ENCODE measurements at places on chromosomes 13 and 19. TPM values are rescaled to one million over a fixed set of nuclear protein-coding genes. Genes with fewer than 3 reads are reported as not detected.
A peak's percentile ranks its signal among the peaks of the same experiment; 100 is the strongest.

DNA sequence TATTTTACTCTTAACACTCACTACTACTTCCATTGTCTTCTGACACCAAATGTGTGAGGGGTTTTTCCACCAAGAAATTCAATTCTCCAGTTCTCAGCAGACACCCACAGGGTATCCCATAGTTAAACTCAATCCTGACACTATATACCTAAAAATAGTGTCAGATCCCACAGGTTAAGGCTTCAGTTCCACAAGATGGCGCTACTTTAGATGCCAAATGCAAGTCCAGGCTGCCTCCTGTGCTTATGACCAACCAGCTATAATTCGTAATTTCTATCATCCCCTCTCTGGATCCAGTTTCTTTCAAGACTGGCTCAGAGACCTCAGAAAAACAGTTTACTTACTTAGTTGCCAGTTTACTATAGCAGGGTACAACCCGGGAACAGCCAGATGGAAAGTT is 1146.2 kb upstream of the SPRY2 start:
- DNase-seq = no peak

DNA sequence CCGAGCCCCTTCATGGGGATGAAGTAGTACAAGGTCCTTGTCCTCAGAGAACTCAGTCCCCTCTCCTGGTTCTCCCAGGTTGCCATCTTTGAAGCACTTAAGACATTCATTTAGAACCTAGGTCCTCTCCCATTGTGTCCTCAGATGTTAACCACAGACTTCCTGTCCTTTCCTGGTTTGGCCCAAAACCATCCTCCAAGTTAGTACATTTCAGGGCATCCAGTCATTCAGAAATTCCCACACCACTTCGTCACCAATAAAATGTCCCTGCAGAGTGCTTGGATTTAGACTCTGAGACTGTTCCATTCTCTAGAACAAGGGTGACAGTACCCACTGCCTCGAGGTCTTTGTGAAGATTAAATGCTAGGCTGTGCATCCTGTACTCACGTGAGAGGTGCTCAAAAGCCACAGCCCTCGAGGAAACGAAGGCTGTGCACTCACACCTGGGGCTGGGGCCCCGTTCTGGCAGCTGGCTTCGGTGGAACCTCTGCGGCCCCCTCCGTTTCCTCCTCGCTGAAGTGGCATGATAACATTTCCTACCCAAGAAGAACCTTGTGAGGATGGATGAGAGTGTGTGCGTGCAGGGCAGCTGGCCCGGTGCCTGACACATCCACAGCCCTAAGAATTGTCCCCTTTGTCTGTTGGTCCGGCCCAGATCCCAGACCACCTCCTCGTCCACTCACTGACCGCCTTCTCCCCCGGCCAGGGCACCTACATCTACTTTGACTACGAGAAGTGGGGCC is 4.7 kb downstream of the LENG1 start:
- DNase-seq = no peak

DNA sequence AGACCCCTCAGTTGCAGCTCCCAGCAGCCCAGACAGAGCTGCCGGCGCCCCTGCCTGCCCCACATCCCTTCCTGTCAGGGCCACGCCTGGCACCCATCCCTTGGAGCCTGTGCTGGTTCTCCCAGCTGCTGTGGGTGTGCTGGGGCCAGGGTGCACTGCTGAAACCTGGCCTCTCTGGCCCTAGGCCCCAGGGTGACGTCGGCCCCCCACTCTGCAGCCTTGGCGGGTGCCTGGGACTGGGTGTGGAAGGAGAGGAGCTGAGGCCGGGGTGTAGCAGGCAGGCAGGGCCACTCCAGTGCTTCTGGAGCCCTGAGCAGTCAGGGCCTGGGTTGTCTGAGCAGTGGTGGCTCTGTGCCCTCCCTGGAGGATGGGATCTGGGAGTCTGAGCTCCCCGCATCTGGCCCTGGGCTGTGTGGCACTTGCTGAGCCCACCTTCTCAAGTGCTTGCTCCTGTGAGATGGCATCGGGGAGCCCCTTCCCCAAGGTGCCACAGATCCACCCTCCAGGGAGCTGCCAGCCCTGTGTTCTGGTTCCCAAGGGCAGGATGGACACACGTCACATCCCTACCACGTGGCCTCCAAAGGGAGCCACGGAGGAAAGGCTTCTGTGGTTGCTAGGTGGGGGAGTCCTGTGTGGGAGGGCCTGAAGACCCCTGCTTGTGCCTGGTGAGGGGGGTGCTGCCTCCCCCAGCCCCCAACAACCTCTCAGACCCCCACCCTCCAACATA is 5.2 kb downstream of the PLEKHJ1 start:
- no peak for DNase-seq

DNA sequence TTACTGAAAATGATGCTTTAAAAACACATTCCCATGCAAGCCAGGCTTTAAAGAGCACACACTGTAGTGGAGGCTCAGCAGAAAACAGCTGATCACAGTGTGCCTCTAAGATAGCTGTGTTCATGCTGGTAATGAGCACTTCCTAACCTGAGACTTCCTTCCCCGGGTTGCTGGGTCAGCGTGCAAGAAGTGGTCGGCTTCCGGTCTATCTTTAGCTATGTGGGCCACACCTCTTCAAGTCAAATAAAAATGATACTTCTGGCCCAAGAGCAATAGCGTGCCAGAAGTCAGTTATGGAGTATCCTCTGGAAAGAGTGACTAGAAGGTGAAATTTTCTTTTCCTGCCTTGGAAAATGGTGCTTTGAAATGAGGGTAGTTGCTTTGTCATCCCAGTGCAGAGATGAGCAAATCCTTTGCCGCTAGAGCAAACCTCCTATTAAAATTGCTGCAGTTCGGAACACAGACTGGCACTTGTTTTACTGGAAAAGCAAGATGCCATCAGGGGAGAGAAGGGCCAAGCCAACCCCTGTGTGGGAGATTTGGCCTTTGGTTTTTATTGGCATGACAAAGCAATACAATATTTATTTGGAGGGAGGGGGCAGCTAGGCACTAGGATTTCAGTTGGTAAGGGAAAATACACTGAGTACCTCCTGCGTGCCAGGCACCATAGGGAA is 64.2 kb downstream of the ARHGAP35 start:
- DNase-seq = no peak

DNA sequence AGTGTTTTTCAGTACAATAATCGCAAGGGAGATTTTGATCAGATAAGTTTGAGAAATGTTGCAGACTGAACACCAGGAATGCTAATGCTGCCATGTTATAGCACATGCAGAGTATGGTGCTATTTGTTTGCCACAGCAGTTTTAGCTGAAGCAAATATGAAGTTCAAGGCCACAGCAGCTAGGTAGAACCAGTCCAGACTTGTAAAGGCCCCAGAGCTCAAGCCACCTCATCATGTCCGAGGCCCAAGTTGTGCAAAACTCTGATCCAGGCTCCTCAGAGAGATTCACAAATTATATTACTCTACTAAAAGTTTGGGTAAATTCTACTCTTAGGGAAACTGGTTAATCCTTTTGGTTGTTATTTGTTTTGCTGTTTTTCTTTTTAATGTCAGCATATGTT is 2702.6 kb downstream of the PCDH9 start:
- DNase-seq = no peak

GRCh38 chr13:91174886-91175501 is 172.5 kb upstream of the MIR17HG start:
- DNase-seq = peak; percentile 12

Gene IGFL1
- total RNA-seq = not detected

Gene HIPK4
- 0.11 TPM for total RNA-seq

- no peak for DNase-seq
These were observed 171.7 kb downstream of the NHLRC3 start for GRCh38 chr13:39209731-39210531.

GRCh38 chr13:63632321-63632720 is 2216.7 kb upstream of the PCDH20 start:
- no peak for DNase-seq

- no peak for DNase-seq
These were observed 181.8 kb downstream of the KATNAL1 start for GRCh38 chr13:30125422-30126073.

Gene PNMA8A
- total RNA-seq = 27.5 TPM

- DNase-seq = peak; percentile 81
These were observed at the start of gene SLITRK5 for GRCh38 chr13:87671031-87671752. Gene SLITRK5, plus strand, starts transcription at chr13:87671371. Its CDS starts 4,018 bp downstream, at chr13:87675389.

GRCh38 chr13:60629158-60629557 is 232.1 kb downstream of the TDRD3 start:
- no peak for DNase-seq

- DNase-seq = no peak
These were observed 426 bp downstream of the MYO9B start for GRCh38 chr19:17075864-17076542.

DNA sequence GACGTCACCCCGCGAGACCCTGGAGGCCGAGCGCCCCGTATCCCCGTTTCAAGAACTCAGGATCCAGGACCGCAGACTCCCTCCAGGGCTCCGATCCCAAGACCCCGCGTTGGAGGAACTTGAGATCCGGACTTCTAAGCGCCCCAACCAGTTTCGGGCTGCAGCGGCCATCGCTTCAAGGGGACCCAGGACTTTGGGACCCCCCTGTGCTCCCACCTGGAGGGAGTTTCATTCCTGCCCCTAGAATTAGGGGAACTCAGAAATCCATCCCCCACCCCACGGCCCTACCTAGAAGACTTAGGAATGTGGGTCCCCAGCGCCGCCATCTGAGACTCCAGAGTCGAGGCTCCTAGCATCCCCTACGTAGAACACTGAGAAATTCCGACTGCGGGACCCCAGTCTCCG is 400 bp downstream of the PLEKHG2 start:
- no peak for DNase-seq

DNA sequence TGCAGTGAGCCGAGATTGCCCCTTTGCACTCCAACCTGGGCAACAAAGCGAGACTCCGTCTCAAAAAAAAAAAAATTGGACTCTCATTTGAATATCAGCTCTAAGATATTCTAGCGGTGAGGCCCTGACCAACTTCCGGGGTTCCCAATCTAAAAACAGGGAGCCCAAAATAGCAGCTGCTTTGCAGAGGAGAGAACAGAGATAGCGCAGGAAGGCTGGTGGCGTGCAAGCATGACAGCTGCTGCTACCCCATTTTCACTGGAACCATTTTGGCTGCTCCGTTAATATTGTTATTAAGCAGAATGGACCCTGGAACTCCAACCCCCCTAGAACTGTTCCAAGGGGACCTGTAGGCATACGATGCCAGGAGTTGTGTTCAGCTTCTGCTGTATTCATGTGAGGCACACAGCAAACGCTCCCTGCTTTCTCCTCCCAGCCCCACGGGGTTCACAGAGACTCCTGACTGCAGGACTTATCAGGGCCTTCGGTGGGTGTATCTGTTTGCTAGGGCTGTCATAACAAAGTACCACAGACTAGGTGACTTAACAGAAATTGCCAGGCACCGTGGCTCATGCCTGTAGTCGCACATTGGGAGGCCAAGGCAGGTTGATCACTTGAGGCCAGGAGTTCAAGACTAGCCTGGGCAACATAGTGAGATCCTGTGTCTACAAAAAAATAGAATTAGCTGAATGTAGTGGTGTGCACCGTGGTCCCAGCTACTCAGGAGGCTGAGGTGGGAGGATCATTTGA is 11.5 kb downstream of the STXBP2 start:
- DNase-seq = no peak

DNA sequence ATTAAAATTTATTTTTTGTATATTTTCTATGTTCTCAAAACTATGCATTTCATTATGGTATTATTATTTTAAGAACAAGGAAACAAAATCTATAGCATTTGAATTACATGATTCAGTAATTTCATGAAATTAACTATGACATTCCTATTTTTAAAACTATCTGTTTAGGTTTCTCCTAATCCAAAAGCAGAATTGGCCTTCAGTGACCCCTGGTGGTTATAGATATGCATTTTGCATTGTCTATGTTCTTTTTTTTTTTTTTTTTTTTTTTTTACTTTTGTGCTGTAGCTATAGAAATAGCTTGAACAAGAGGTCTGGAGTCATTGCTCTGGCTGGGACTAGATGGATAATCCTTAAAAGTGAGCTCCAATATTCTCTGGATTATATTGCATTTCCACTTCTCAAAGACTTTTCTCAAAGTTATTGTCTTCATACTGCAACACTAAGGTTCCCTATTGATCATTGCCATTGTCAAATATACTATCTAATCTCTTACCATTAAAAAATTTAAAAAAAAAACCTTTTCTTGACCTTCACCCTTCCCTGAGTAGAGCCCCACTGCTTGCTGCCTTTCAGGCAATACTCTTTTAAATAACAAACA is 15.9 kb upstream of the DNAJC3 start:
- no peak for DNase-seq

DNA sequence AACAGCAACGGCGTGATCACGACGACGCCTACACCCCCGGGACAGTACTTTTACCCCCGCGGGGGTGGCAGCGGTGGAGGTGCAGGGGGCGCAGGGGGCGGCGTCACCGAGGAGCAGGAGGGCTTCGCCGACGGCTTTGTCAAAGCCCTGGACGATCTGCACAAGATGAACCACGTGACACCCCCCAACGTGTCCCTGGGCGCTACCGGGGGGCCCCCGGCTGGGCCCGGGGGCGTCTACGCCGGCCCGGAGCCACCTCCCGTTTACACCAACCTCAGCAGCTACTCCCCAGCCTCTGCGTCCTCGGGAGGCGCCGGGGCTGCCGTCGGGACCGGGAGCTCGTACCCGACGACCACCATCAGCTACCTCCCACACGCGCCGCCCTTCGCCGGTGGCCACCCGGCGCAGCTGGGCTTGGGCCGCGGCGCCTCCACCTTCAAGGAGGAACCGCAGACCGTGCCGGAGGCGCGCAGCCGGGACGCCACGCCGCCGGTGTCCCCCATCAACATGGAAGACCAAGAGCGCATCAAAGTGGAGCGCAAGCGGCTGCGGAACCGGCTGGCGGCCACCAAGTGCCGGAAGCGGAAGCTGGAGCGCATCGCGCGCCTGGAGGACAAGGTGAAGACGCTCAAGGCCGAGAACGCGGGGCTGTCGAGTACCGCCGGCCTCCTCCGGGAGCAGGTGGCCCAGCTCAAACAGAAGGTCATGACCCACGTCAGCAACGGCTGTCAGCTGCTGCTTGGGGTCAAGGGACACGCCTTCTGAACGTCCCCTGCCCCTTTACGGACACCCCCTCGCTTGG is 966 bp downstream of the JUNB start:
- no peak for DNase-seq

Gene TMEM150B
- not detected for total RNA-seq

DNA sequence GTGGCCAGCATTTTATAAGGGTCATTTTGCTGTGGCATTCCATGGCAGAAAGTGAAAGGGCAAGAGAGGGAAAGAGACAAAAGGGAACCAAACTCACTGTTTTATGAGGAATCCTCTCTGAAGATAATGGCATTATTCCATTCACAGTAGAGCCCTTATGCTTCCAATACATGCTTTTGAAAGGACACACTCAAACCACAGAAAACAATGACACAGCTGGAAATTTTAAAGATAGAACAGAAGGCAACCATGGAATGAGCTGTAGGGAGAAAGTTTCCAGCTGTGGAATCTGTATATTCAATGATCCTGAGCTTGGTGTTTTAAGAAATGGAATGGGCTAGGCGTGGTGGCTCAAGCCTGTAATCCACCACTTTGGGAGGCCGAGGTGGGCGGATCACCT is 677.4 kb downstream of the SLITRK1 start:
- DNase-seq = no peak

DNA sequence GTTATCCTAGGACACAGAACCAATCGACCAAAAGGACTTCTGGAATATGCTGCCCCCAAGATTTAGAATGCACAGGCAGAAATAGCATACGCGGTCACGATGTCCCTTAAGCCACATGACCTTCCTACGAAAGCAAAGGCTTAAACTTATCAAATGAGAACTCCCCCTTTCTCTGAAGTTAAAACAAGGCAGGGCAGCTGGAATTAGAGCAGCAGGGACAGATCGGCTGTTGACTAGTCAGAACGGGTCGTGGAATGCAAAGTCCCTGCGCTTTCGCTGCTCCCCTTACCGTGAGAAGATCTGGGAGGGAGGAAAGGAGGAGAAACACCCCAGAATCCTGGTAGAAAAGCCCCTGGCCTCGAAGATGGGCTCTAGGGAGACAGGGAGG is 799 bp upstream of the USPL1 start:
- peak; percentile 49 for DNase-seq

GRCh38 chr19:6116749-6117430 is 6.6 kb upstream of the RFX2 start:
- DNase-seq = no peak

All from progenitor cell of endocrine pancreas (in vitro differentiated cells).